ENCODE measurements at places on chromosomes 1 and 21.

DNA sequence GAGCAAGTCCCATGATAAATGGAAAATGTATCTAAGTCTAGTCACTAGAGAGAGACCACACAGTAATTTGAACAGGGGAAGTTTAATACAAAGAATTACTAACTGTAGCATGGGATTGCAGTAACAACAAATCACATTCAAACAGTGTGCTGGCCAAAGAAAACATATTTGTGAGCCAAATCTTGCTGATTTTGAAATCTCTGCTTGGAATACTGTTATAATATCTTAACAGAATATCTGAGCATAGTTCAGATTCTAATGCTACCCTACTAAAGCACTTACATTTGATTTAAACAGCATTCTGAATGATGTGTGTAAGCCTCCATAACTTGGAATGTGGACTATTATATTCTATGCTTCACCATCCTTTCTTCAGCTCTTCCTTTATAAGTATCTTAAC lies 270.0 kb upstream of the BRINP3 start:
- no peak for DNase-seq

- no peak for DNase-seq
Observed at GRCh38 chr1:203172184-203173010, 3.2 kb downstream of the MYBPH start.

DNA sequence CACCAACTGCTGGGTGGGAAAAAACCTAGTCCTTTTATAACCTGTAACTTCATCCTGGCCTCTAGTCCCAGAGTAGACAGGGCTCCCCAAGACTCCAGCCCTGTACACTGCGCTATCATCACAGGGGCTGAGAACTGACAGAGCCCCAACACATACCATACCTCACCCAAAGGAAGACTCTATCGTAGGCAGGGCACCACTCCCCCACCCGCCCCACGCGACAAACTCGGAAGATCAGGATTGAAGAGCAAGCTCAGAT lies 15.8 kb downstream of the INPP5B start:
- no peak for DNase-seq

DNA sequence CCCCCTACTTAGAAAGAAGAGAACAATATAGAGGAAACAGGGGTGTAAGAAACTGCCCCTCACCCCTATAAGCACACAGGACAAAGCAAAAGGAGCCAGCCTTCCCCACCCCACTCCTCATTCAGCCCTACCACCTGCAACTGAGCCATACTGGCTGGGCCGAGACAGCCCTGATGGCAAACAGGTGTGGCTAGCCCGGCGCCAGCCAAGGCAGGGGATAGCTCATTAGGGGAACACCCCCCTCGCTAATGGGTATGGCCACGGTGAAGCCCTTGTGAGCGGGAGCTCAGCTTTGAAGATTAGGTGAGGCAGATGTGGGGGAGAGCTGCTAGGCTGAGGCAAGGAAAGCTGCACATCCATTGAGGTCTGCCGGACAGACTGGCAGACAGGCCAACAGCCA lies 65.5 kb downstream of the ERI3 start:
- no peak for DNase-seq

DNA sequence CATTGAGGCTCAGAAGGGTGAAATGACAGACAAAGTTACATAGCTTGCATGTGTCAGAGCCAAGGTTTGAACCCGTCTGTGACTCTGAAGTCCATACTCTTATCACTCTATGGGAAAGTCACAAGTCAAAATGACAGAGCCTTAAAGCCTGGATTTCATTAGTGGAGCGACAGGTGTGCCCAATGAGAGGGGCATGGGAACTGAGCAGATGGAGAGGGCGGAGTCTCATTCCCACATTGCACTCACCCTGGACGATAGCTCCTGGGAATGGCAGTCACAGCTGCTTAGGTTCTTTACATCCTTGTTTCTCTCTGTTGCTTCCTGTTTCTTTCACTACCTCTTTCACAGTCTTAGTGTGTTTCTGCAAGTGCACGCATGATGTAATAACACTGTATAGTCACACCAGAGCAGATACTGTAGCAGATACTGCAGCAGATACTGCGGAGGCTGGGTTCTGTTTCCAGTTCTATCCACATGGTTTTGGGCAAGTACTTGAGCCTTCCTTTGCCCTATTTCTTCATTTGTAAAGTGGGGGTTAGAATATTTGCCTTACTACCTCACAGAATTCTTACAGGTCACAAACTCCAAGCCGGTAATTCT lies 127.2 kb downstream of the ZSCAN20 start:
- DNase-seq: no peak

DNA sequence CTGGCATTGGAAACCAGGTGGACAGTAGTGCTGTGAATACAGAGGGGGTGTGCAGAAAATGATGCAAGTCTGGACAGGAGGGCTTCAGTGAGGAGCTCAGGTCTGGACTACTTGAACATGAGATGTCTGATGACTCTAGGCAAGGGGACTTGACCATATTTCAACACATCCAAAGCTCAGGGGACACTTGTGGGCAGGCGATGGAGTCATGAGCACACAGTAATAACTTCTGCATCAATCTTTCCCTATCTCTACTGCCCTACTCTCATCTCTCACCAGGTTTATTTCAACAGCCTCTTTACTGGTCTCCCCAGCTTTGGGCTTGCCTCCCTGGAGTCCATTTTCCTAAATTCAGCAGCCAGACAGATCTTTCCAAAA lies 21.9 kb downstream of the FMO2 start:
- DNase-seq: no peak

GRCh38 chr21:30153697-30154340 lies 12.8 kb downstream of the CLDN17 start:
- no peak for DNase-seq

GRCh38 chr1:198498881-198499280 lies 41.6 kb downstream of the ATP6V1G3 start:
- no peak for DNase-seq

- no peak for DNase-seq
Observed at GRCh38 chr1:31715087-31715872, 11.5 kb upstream of the COL16A1 start.
